ENCODE measurements at places on chromosomes 3 and 15.
A peak's percentile ranks its signal among the peaks of the same experiment; 100 is the strongest.

- DNase-seq = no peak
Measured at GRCh38 chr3:50184242-50184978, 7.0 kb upstream of the GNAT1 start.

DNA sequence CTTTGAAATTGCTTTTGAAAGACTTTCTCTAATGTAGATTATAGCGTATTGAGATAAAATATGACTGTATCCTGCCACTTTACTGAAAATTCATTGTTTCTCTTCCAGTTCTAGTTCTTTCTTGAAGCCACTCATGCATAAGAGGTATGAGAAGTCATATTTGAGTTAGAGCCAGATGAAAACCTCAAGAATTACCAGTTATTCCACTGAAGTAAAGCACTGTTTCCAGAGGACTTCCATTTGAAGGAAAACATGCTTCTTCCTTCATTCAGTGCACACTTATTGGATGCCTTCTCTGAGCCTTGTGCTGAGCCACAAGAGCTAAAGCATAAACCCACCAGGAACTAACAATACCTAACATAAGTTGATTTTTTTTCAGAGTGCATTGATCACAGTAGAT is 513.4 kb downstream of the ZNF385D start:
- DNase-seq = no peak

DNA sequence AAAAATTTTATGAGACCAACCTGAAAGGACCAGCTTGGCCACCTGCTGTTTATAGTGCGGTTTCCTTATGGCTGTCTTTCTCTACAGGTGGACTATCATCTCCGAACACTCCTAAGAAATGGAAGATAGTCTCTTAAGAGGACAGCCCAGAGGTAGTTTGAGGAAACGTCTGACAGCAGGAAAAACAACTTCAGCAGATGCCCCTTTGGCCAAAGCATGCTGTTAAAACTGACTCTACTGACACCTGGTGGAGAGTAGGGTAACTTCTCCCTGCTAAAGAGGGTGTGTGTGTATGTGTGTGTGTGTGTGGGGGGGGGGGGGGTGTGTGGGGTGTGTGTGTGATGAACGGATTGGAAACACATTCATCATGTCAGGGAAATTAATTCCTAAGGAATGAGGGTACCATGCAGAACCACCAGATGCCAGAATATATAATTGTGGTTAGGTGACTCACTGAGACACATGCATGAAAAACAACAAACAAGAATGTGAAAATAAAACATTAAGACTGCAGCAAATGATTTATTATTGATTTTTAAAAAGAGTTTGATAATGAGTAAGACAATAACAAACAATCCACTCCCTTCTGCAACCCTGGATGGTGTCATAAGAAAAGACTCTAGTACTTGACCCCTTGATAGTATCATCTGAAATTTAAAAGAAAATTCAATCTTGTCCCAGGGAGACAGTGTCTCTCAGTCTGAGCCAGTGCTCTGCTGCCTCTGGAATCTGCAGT is 256.5 kb downstream of the THRB start:
- DNase-seq = peak; percentile 26

- no peak for DNase-seq
Measured at GRCh38 chr3:169750665-169751064, 14.2 kb downstream of the TERC start.

Data from head of caudate nucleus (tissue), 42 donors.